Femur (tissue), 1 donor: ENCODE measurements at places on chromosomes 1 and 21.

DNA sequence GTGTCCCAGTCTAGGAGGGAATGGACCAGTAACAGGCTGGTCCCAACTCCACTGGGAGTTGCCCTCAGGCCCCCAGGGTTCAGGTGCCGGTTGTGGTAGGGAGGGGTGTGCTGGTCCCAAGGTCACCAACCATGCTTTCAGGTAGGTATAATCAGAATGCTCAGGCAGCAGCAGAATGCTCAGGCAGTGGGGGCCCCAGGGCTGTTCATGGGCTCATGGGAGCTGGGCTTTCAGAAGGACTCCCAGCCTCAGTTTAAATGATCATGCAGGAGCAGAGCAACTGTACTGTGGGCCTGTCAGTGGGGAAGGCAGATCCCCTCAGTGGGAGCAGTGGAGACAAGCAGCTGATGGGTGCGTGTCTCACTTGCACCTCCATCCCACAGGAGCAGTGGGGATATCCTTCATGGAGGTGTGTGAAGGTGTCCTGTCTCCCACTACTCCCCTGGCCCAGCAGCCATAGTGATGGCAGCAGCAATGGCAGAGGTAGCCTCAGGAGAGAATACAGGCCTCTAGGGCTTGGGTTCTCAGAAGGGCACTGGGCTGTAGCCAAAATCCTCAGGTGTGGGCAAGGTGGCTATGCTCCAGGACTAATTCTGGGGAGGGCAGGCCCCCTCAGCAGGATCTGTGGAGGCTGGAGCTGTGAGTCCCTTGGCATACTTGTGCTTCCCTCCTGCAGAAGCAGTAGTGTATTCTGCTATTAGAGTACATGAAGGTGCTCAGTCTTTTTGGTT, 917.3 kb upstream of the B3GALT2 start:
- DNase-seq: no peak

GRCh38 chr1:29330856-29331255, 94.5 kb downstream of the PTPRU start:
- DNase-seq: no peak

GRCh38 chr1:53572815-53573173, 113.6 kb downstream of the DMRTB1 start:
- no peak for DNase-seq

- DNase-seq: no peak
Measured at GRCh38 chr1:183278739-183279591, 92.9 kb downstream of the LAMC2 start.

DNA sequence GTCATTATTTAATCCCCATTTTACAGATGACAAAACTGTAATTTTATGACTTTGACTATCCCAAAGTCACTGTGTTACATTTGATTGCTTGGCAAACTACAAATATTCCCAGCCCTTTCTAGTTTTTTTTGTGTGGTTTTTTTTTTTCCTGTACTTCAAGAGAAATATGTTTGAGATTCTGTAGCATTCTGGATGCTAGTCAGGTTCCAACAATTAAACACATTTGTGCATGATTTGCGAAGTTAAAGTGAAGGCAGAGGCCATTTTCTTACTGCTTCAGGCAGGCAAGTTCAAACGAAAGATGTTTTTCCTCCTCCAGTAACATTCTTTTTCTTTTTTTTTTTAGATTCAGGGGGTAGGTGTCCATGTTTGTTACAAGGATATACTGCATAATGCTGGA, 107.9 kb upstream of the SERTAD4 start:
- no peak for DNase-seq

- DNase-seq: no peak
Measured at GRCh38 chr1:204051718-204052117, 21.2 kb upstream of the SOX13 start.

DNA sequence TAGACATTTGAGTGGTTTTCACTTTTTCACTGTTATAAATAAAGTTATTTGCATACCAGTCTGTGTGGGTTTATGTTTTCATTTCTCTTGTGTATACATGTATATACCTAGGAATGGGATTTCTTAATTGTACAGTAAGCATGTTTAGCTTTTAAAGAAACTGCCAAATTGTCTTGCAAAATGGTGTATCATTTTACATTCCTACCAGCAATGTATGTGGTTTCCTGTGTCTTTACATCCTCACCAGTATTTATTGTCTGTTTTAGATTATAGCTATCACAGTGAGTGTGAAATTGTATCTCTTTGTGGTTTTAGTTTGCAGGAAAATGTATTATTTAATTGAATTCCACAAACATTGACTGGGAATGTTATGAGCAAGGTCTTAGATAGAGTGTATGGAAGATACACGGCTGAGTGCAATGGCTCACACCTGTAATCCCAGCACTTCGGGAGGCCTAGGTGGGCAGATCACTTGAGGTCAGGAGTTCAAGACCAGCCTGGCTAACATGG, 57.3 kb downstream of the MACF1 start:
- no peak for DNase-seq

DNA sequence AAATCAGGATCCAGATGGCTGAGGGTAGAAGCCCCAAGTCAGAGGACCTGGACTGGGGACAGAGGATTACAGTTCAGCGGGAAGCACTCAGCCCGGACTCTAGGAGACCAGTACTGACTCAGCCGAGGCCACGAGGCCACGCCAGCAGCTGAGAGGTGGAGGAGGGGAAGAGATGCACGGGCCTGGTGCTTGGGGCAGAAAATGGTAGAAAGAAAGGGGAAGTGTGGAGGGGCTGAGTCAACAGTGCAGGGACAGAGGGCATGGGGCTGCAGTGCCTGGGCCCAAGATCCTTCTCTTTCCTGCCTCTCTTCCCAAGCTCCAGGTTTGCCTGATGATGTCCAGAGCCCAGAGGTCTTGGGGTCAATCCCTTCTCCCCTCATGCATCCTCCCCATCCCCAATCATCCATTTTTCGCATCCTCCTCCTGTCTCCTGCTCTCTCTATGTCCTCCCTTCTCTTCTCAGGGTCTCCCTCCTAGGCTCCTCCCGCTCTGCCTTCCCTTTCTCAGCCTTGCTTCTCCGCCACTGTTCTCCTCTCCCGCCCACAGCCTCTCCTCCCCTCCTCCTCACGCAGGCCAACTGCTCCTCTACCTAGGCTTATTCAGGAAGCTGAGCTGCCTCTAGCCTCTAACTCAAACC, 7.7 kb downstream of the ARHGEF2 start:
- DNase-seq: peak; percentile 64

DNA sequence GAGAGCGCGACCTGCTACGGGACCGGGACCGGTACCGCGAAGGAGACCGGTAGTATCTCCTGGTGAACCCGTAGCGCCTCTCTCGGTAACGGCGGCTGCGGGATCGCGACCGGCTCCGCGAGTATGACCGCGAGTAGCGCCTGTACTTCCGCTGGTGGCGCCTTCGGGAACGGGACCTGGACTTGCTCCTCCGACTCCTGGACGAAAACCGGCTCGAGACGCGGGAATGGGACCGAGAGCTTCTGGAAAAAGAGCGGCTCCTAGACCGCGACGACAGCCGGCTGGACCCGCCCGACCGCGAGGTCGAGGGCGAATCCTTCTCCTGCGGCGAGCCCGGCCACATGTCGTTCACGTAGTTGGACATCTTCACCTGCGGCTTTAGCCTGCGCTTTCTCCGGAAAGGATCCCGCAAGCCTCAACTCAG, 642 bp downstream of the RSRP1 start:
- DNase-seq: peak; percentile 53

DNA sequence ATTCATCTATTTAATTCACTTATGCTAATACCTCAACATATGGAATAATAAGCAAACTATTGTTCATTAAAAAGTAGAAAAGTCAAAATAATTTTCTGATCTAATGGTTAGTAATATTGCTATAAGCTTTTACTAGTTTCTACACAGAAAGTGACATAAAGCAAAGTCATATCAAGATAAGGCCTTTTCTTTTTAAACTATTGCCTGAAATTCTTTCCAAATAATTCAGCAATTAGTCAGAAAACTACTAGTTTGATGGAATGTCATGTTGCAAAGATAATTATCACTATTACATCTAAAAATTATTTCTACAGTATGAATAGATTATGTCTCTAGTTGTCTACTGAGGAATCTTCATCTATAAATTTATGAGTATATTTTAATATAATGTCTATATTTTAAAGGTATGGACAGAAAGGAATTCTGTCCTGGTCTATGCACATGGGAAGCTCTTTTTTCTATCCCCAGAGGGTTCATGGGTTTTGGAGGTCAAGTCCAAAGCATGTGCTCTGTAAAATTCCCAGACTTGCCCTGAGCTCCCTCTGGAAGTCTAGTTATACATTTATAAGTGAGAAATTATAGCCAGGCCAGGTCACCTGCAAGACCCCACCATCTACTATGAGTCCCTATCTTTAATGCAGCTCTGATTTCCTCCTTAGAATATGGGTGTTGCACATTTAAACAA, 84.6 kb upstream of the DPYD start:
- DNase-seq: no peak

GRCh38 chr1:232250838-232251237, 379.1 kb downstream of the SIPA1L2 start:
- DNase-seq: no peak

- no peak for DNase-seq
Measured at GRCh38 chr1:214492401-214493075, 58.9 kb downstream of the PTPN14 start.

DNA sequence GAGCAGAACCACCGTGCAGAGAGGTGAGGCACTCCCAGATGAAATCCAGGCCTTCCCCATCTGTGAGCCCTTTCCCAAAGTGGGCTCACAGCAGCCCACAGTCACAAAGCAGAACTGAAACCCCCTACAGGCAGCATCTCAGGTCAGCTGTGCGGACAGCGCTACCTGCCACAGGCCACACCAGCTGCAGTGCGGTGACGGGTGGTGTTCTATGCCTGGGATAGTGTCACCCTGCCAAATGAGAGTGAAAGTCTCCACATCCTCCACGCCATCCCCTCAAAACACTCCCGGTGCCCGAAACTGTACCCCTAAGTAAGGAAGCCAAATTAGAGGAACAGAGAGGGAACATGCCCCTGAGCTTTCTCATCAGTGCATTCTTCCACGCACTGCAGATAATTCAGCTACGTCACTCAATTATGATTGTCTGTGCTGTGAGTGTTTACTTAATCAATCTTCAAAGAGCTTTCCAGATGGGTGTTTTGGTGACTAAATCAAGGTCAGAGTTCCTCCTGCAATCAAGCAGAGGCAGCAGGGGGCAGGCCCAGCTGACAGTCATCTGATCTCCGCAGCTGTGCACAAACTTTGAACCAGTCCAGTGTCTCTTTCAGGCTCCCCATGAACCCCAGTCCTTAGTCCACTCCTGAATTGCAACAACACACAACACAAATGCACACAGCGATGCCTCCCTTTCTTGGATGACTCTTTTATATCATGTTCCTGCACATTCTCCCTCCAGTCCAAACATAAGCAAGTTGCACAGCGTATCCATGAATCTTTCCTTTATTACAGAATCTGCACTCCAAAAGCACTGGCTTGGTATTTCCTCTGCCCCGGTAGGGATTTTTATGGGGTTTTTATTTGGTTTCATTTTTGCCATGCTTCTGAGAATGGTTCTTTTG, 150.0 kb downstream of the TOMM20 start:
- no peak for DNase-seq

DNA sequence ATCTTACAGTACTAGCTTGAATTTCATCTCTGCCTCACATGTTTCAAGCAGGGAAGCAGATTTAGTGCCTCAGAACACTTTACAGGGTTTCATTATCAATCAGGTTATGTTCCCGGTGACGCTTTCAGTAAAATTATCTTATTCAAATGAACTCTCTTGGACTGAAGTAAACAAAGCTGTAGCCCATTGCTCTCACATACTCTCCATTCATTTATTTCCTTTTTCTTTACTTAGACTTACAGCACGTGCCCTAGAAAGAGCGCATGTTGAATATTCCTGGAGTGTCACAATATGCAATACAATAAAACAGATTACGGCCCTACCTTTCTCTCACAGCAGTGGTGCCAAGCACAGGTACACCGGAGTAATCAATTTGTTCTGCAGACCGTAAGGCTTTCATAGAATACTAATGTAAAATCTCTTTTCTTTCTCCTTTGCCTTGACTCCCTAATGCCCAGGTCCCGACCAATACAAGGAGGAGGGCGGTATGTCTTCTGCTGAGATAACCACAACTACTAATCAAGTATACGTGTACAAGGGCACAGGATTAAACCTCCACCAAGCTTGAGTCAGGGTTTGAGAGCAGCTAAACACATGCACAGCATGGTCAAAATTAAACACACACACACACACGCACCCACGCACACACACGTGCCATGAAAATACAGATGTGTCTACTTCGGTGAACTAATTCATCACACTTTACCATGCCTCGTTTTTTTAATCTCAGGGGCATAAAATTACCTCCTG, 62.8 kb downstream of the NRIP1 start:
- DNase-seq: no peak

GRCh38 chr1:190124068-190124467, 353.6 kb downstream of the BRINP3 start:
- DNase-seq: no peak

GRCh38 chr1:28983509-28984310, 69.3 kb downstream of the EPB41 start:
- no peak for DNase-seq

- no peak for DNase-seq
Measured at GRCh38 chr1:222106377-222106776, 364.5 kb upstream of the DUSP10 start.

DNA sequence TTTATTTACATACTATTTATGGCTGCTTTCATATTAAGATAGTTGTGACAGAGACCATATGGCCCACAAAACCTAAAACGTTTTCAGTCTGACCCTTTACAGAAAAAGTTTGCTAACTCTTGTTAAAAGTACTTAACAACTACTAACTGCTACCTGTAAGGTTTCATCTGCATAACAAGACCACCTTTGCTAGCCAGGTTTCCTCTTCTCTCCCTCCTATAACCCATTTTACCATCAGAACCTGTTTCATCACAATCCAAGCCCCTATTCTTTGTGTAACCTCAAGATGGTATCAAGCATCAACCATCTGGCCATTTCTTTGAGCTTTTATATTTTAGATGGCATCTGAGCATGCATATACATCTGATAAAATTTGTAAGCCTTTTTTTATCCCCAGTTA, 305.4 kb downstream of the HHIPL2 start:
- no peak for DNase-seq

- DNase-seq: no peak
Measured at GRCh38 chr1:15417059-15417934, 7.6 kb downstream of the EFHD2 start.

GRCh38 chr1:234656944-234657654, 47.1 kb upstream of the IRF2BP2 start:
- no peak for DNase-seq

- no peak for DNase-seq
Measured at GRCh38 chr1:171247501-171247900, 793 bp upstream of the FMO1 start.

GRCh38 chr1:95018602-95019369, 54.0 kb downstream of the ALG14 start:
- no peak for DNase-seq

DNA sequence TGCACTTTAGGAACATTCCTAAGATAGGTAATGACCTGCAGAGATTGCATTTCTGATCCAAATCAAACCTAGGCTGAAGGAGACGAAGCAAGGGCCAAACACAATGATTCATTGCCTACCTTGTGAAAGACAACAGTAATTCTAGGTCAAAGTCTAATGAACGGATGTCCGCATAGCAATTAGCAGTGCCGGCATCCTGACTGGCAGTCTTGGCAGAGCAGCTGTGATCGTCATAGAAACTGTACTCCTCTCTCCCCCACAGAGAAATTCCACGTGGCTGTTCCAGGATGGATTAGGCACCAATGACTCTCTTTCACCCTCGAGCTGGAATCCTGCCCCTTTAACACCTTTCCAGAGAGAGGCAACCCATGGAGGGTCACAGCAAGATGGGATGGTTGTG, 28.9 kb upstream of the VAV3 start:
- no peak for DNase-seq
